Astrocyte (in vitro differentiated cells and primary cell): ENCODE measurements at places on chromosomes 11 and 22. TPM values are rescaled to one million over a fixed set of nuclear protein-coding genes. Genes with fewer than 3 reads are reported as not detected.

The B3GAT1 gene
- total RNA-seq = 1.9 TPM in 2 replicates

The DCHS1 gene
- 7.7 and 8.4 TPM in 2 replicates for total RNA-seq

DNA sequence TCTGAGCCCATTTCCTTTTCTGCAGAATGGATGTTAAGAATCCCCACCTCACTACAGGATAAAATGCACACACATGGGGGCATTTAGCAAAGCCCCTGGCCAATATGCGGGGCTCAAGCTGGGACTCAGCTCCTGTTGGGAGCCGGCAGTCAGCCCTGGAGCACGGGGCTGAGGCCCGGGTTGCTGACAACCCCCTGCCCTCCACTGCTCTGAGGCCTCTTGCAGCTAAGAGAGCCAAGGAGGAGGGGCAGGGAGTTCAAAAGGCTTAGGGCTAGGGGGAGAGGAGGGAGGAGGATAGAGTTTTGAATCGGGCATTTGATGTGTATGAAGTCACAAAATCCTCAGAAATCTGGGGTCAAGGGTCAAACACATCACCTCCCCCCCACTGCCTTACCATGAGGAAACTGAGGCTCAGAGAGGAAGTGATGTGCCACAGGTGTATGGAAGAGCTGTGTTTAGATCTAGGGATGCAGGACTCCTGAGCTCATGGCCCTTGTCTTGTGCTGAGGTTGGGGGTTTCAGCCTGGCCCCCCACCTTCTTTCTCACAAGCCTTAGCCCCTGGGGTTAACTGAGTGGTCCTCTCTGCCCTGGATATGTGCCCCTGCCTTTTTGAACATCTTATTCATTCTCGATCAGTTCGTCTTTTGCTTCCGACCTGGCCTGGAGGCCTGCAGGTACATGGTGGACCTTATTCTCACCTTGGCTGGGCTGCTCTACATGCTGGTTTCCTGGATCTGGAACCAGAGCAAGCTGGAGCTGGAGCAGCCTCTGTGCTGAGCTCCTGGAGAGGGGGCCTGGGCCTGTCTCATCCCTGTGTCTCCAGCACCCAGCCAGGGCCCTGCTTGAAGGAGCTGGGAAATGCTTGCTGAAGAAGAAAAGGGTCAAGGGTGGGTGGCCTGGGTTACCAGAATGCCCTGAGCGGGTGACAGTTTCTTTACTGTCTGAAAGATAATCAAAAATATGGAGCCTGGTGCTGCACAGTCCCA lies 80.3 kb downstream of the LRRC32 start:
- no peaks in the 10 kb centered on the region for H3K27me3 ChIP-seq
- H3K4me3 ChIP-seq = no peak overlapping the region
- H3K27ac ChIP-seq = no peak overlapping the region

DNA sequence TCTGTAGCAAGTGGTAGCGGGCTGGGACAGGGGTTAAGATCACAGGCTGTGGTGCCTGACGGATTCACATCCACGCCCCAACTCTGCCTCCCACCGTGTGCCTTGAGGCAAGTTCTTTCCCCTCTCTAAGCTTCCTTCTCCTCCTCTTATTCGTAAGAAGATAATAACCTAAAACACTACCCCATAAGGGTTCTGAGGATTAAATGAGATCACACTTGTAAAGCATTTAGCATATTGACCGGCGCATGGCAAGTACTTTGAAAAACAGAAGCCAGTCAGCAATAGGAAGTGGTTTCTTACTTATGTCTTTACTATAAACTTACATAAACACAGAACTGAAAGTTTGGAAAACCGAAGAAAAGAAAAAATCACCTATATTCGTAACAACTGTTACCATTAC lies 15.5 kb upstream of the LMO2 start:
- H3K4me3 ChIP-seq = no peak overlapping the region
- no peaks in the 10 kb centered on the region for H3K27me3 ChIP-seq
- no peak for DNase-seq
- H3K27ac ChIP-seq = no peak overlapping the region
- peaks cover 2% of the 10 kb centered on the region for H3K4me1 ChIP-seq

DNA sequence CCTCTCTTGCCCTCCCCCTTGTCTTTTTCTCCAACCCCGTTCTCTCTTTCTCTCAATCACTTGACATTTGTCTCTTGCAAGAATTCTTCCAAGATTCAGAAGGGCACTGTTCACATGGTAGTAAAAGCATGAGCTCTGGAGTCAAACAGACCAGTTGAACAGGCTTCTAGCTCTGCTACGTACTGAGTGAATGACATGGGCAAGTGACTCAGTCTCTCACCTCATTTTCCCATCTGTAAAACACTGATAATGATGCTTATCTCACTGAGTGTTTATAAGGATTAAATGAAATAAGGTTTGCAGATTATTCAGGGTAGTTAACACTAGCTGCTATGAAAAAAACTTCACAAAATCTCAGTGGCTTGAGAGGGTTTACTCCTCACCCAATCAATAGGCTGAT lies 5.9 kb upstream of the IL10RA start:
- no peaks in the 10 kb centered on the region for H3K4me1 ChIP-seq
- DNase-seq = no peak
- no peak overlapping the region for H3K4me3 ChIP-seq

- no peaks in the 10 kb centered on the region for H3K4me1 ChIP-seq
- H3K27ac ChIP-seq = no peak overlapping the region
- DNase-seq = no peak
- no peak overlapping the region for H3K4me3 ChIP-seq
- no peaks in the 10 kb centered on the region for H3K27me3 ChIP-seq
Observed at GRCh38 chr11:19162951-19163505, 38.8 kb downstream of the CSRP3 start.

DNA sequence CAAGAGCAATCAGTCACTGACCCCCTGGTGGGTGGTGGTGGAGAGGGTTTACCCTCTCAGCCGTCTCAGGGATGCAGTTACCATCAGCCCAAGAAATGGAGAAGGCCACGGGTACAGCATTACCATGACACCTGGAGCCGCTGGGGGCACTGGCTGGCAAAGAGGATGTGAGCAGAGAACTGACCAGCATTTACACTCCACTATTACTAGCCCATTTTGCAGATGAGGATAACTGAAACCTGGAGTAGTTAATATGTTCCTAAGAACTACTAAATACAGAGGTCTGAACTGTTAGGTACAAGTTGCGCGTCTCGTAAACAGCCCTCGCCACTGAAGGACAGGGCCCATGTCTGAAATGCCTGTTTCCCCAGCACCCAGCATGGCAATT lies 79.0 kb downstream of the TIMP3 start:
- peaks cover 9% of the 10 kb centered on the region for H3K4me1 ChIP-seq
- no peak overlapping the region for H3K4me3 ChIP-seq
- H3K27me3 ChIP-seq = peaks cover 11% of the 10 kb centered on the region
- H3K36me3 ChIP-seq = no peaks in the 10 kb centered on the region
- no peak overlapping the region for H3K27ac ChIP-seq

DNA sequence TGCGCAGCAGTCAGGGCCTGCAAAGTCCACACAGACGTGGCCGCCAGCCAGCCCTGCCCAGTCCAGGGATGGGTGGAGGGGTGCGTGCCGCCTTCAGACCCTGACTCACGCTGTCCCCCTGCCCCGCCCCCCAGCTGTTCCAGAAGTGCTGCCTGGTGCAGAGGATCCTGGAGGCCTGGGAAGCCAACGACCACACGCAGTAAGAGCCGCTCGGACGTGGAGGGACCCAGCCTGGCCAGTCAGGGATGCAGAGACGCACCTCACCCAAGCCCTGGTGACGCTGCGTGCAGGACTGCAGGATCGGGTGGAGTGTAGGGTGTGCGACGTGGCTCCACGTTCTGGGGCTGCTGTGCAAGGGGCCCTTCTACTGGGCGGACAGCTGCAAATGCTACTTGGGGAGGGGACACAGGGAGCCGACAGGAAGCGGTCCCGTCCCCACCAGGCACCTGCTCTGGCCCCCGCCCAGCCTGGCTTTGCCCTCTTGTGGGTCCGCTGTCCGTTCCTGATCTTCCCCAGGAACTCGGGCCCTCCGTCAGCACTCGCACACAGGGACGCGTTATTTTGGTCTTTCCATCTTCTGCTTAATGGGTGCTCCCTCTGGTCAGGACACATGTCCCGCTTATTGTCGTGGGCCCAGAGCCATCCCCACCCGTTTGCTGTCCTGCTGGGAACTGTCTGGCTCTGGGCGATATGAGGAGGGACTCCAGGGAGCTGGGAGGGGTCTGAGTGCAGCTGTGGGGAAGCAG lies 42.5 kb downstream of the SBF1 start:
- no peak overlapping the region for H3K27ac ChIP-seq
- no peak for DNase-seq
- H3K4me3 ChIP-seq = no peak overlapping the region
- H3K4me1 ChIP-seq = no peaks in the 10 kb centered on the region

DNA sequence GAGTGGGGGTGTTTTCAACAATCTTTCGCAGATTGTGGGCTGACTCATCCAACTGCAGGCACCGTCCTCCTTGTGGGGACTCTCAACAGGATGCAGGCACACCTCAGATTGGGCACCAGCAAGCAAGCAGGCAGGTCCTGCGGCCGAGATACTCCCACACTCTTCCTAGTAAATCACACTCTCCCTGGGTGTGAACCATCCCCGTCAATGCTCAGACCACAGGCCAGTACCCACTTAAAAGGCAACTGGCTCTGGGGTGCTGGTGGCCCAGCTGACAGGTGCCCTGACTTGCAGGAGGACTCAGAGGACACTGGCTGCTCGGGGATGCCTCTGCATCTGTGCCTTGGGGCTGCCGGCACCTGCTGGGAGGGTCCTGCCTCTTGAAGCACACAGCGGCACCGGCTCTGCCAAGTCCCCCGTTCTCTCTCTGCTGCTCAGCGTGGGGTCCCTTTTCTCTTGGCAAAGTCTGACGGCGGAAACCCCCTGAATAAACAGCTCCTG lies 282.5 kb downstream of the CTTN start:
- no peaks in the 10 kb centered on the region for H3K4me1 ChIP-seq
- no peak overlapping the region for H3K4me3 ChIP-seq
- H3K27ac ChIP-seq = no peak overlapping the region
- no peaks in the 10 kb centered on the region for H3K36me3 ChIP-seq
- H3K27me3 ChIP-seq = peaks cover 3% of the 10 kb centered on the region

DNA sequence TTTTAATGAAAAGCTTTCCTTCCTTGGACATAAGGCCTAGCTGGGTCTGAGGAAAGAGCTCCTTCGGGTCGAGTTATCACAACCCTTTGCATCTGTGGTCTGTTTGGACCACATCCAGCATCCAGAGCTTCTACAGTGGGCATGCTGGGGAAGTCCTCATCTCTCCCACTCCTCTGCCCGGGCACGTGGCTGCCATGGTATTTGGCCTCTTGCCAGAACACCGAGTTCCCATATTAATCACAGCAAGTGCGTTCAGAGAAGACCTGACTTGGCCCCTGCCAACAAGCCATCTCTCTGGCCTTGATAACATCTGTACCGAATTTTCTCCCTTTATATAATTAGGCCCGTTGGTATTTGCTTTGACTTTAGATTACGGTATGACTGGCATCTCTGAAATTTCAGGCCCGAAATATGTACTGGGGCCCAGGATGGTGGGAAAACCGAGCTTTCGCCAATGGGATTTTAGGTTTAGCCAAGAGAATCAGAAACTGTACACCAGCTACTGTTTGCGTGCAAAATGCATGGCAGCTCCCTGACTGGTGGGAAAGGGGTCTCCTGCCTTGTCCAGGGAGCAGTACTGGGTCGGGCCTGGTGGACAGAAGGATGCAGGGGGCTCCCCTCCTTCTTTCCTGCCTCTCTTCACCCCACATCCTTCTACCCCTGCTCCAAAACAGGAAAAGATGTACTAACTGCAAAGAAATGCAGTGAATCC lies 90.0 kb downstream of the MICAL2 start:
- H3K27me3 ChIP-seq = no peaks in the 10 kb centered on the region
- peaks cover 47% of the 10 kb centered on the region for H3K4me1 ChIP-seq
- H3K36me3 ChIP-seq = peaks cover 55% of the 10 kb centered on the region
- peak; percentile 87 for DNase-seq
- H3K27ac ChIP-seq = peak overlapping the region; percentile 99

DNA sequence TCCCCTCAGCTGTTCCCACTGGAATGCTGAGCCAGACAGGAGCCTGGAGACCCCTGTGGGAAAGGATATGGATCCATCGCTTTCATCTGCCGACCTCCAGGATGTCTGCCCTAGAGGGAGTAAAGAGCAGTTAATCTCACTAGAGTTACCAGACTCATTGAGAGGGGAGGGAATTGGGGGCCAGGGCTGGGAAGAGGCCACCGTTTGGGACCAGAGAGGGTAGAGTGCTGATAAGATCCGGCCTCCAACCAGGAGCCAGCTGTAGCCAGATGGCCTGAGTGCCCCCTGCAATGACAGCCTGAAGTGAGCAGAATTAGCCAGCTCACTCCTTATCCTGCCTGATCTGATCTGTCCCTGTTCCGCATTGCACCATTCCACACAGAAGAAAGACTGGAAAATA lies 3.7 kb upstream of the APLNR start:
- no peak for DNase-seq
- peaks cover 2% of the 10 kb centered on the region for H3K27me3 ChIP-seq
- H3K4me3 ChIP-seq = no peak overlapping the region
- H3K4me1 ChIP-seq = no peaks in the 10 kb centered on the region
- H3K27ac ChIP-seq = no peak overlapping the region
- no peaks in the 10 kb centered on the region for H3K36me3 ChIP-seq

DNA sequence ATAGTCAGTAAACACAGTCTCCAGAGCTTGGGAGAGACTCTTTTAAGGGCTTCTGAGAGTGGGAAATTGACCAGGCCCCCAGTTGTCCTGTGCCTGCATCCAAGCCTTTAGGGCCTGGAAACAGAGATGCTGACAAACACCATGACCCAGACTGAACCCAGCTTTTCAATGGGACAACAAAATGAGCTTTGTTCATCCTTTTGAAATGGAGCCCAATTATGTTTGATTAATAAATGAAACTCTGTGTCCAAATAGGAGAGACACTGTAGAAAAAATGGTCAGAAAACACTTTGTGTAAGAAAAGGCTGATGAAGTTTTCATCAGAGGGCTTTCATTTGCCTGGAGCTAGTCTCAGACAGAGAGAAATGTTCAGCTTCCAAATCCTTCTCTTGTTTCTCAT lies 146.0 kb downstream of the RRAS2 start:
- H3K36me3 ChIP-seq = no peaks in the 10 kb centered on the region
- no peak for DNase-seq
- no peak overlapping the region for H3K27ac ChIP-seq

GRCh38 chr11:116938471-116939070 lies 101.1 kb upstream of the APOA1 start:
- DNase-seq = no peak
- H3K36me3 ChIP-seq = no peaks in the 10 kb centered on the region
- no peak overlapping the region for H3K27ac ChIP-seq
- no peak overlapping the region for H3K4me3 ChIP-seq
- H3K4me1 ChIP-seq = no peaks in the 10 kb centered on the region
- H3K27me3 ChIP-seq = no peaks in the 10 kb centered on the region

DNA sequence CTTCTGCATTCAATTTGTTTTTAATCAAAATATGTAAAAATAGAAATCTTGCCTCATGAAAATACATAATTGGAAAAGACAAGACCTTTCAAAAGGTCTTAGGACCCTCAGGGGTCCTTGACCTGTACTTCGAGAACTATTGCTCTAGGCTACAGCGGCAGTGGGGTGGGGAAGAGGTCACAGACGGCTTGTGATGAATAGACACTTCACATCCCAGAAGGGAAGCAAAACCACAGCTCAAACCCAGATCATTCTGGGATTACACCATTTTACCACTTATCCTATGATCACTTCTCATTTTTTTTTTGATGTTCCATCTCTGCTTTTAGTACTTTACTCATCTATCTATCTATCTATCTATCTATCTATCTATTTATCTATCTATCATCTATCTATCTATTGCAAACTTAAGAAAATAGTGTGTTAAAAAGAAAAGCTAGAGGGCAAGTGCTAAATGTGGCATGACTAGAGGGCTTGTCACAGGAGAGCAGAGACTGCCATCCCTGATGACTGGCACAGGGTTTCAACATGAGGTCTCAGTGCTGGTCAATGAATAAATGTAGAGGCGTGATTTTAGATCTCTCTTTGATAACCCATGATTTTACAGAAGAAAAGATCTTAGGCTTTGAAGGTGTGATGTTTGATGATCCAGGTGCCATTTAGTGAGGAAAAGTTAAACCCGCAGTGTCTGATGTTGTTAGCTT lies 37.1 kb downstream of the RNF141 start:
- no peak overlapping the region for H3K27ac ChIP-seq
- no peaks in the 10 kb centered on the region for H3K27me3 ChIP-seq
- H3K36me3 ChIP-seq = no peaks in the 10 kb centered on the region
- peaks cover 5% of the 10 kb centered on the region for H3K4me1 ChIP-seq
- DNase-seq = no peak
